ENCODE measurements at places on chromosomes 11 and 22. TPM values are rescaled to one million over a fixed set of nuclear protein-coding genes. Genes with fewer than 3 reads are reported as not detected.

DNA sequence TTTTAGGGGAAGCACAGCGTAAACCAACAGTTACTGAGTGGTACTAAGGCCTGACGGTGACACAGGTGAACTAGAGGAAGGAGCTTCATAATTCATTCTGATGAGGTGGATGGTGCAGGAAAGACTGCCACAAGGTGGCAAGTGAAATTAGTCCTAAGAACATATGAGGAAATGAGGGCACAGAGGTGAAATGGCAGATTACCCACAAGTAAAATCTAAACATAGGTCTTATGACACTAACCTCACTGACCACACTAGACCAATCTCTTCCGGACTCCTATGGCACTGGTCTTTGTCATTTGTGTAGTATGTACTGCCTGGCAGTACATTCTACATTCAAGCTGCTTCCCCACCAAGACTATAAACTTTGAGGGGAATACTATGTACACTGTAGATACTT is 20.2 kb downstream of the GAB2 start:
- DNase-seq, result no peak

- DNase-seq, result no peak
Observed at GRCh38 chr11:5564259-5565019, 16.1 kb upstream of the OR52H1 start.

DNA sequence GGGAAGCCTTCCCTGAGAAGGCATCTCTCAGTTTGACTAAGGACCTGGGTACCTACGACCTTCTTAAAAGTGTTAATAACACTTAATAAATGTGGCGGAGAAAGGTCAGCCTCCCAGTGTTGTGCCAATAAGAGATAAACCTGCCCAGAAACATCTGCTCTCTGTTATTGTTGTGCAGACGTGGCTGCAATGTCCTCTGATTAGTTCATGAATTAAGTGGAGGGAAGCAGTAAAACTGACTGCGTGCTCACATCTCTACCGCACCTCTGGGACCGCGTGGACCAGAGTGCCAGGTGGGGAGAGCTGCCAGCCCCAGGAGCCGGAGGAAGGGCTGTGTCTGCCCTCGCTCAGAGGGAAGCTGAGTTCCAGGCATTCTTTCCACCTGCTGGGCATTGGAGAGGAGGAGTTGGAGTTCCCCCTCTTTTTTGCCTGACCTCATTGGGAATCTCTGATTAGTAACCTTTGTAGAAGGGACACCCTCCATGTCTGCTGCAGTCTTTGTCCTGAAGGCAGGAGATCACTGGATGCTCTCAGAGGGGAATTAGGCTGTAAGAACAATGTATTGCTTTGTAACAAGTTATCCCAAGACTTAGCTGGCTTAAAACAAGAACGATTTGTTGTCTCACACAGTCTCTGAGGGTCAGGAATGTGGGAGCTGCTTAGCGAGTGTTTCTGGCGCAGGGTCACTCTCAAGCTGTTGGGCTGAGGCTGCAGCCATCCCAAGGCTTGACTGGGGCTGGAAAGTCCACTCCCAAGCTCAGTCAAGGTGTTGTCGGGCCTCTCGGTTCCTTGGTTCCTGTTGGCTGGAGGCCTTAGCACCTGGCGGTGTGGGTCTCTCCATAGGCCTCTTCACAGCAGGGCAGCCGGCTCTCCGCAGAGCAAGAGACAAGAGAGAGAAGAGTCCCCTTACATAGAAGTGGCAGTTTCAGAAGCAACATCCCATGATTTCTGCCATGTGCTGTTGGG is 247.6 kb upstream of the TBCEL start:
- peak; percentile 29 for DNase-seq

DNA sequence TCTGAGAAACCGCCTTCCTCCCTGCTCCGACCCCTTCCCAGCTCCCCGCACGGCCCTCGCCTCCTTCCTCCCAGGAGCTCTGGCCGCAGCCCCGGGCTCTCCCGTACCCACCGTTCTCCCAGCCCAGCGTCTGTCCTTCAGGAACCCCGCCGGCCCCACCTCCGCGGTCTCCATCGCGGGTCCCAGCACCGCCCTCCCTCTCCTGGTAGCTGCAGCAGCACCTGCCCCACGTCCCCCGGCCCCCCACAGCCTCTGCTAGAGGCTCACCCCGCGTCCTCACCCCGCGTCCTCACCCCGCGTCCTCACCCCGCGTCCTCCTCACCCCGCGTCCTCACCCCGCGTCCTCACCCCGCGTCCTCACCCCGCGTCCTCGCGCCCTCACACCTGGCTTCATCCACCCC is 85.9 kb downstream of the WNT7B start:
- DNase-seq, result no peak

DNA sequence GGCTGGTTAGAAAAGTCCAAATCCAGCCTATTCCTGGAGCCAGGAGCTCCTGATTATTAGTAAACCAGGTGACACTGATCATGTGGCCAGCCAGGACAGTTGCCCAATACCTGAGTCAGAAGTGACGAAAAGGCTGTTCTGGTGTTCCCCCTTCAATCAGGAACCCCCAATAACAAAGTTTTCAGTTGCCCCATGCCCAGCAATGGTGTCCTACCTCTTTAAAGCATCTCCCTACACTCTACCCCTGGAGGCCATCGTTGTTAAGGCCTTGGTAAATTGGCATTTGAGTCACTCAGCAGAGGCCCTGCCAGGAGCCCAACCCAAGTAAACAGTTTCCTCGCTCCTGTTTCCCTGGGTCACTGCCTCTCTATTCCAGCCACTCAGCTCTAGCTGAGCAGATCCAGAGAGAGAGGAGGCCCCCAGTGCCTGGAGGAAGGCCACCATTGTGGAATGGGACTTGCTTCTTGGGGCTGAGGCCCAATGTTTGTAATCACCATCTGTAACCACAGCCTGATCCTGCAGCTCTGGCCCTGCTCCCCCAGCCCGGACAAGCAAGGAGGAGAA is 25.0 kb downstream of the ARHGAP1 start:
- DNase-seq, result no peak

Gene MRGPRX4
- total RNA-seq, result not detected

Gene NCAM1
- 1.1 TPM for total RNA-seq

DNA sequence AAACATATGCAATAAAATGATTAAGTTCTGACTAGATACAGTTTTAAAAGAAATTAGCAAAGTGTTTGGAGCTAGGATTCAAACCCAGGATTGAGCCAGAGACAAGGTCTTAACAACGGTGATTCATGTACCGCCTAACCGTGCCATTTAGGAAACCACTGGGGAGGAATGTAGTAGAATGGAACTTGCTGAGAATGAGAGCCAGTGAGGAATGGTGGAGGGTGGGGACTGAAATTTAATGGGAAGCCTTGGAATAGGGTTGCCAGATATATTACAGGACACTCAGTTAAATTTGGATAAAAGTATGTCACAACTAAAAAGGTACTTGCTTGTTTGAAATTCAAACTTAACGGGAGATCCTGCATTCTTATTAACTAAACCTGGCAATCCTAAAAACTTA is 30.4 kb upstream of the TMEM86A start:
- DNase-seq, result no peak

GRCh38 chr11:116373104-116373944 is 399.5 kb downstream of the BUD13 start:
- DNase-seq, result no peak
